Stimulated activated CD4-positive, alpha-beta T cell treated with anti-CD3 and anti-CD28 coated beads, Interleukin-4, amount 100 ng/mL, for 1 hour (primary cell): ENCODE measurements at places on chromosomes 13 and 19.

- peak; percentile 23 for DNase-seq
These were observed 11.9 kb upstream of the GDF15 start for GRCh38 chr19:18373892-18374629.

- no peak for DNase-seq
These were observed 169.2 kb upstream of the TSHZ3 start for GRCh38 chr19:31518216-31519020.

- no peak for DNase-seq
These were observed 1032.2 kb upstream of the SLC10A2 start for GRCh38 chr13:104098421-104098820.

DNA sequence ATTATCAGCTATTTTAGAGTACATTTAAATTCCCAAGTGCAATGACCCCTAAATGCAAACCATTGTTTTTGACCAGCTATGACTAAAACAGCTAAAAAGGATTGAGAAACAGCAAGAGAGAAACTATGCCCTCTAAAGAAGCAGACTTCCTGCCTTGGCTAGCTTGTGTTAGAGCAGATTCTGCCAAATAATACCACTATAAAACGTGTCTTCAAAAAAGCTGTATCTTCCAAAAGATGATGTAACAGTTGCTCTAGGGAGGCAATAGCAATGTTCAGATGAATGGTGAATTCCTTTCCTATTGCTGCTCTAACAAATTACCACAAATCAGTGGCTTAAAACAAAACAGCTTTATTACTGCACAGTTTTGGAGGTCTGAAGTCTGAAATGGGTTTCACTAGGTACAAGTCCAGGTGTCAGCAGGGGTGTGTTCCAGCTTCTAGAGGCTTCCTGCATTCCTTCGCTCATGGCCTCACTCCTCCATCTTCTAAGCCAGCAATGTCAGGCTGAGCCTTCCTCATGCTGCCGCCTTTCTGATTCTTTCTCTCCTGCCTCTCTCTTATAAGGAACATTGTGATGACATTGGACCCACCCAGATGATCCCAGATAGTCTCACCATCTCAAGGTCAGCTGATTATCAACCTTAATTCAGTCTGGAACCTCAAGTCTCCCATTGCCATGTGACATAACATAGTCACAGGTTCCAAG, 84.5 kb downstream of the LRRC63 start:
- DNase-seq: no peak

DNA sequence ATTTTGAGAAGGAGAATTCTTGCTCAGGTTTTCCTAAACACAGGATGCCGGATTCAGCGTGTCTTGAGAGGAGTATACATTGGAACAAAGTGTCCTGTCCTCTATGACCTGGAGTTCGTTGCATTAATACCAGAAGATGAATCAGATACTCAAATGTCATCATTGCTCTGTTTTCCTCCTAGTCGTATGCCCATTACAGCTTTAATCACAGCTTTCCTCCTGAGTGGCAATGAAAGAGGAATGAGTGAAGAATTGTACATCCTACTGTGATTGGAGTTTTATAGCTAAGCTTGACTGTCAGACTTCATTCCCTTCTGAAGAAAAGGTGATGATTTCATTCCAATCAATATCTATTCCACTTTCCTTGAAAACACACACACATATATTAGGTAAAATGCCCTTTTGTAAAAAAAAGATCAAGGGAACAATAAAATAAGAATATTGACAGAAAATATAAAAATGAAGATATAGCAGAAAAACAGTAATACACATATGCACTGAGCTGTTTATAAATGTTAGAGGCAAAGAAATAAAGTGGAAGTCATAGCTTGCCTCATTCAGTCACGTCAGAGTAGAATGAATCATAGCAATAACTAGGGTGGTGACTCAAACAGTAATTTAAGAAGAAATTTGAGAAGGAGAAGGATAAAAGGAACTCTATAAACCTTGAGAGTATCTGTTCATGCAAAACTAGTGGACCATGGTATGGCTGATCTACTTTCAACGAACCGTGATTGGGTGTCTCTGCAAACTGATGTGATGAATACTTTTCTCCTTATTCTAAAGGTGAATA, 501.5 kb downstream of the SUCLA2 start:
- no peak for DNase-seq

DNA sequence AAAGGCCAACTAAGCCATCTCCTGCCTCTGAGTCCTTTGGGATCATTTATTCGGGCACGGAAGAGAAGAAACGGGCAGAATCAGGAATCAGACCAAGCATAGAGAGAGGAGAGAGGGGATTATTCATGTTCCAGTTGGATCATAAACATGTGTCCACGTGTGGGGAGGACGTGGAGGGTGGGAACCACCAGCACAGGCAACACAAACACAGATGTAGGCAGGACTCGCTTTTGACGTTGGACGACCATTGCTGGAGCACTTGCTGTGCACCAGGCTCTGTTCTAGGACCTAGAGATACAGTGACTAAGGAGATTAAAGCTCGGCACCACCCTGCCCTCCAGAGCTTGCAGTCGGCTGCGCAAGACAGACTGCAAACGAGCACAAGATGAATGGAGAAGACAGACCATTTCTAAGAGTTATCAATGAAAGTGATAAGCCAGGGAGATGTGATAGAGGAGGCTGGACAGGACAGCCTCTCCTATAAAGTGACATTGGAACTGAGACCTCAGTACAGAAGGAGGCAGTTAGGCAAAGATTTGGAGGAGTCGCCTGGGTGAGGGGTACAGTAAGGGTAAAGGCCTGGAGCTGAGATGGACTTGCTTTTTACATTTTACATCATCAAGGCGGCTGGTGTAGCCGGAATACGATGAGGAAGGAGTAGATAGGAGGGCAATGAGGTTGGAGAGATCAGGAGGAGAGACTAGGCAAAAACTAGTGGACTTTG, 716 bp downstream of the SH2D3A start:
- DNase-seq: no peak

DNA sequence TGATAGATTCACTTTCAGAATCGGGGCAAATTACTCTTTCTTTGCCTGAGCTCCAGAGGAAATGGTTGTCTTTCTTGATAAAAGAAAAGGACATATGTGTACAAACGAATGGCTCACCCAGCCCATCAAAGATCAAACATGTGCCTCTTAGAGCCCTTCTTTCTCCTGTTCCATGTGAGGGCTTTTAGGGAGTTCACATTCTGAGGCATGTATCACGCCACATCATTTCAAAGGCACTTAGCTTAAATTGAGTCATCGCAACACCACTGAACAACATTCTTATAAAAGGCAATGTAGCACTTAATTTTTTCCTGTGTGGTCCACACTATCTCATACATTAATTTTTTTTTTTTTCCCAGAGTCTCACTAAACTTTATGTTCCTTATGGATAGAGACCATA, 521.0 kb downstream of the SUCLA2 start:
- DNase-seq: no peak

DNA sequence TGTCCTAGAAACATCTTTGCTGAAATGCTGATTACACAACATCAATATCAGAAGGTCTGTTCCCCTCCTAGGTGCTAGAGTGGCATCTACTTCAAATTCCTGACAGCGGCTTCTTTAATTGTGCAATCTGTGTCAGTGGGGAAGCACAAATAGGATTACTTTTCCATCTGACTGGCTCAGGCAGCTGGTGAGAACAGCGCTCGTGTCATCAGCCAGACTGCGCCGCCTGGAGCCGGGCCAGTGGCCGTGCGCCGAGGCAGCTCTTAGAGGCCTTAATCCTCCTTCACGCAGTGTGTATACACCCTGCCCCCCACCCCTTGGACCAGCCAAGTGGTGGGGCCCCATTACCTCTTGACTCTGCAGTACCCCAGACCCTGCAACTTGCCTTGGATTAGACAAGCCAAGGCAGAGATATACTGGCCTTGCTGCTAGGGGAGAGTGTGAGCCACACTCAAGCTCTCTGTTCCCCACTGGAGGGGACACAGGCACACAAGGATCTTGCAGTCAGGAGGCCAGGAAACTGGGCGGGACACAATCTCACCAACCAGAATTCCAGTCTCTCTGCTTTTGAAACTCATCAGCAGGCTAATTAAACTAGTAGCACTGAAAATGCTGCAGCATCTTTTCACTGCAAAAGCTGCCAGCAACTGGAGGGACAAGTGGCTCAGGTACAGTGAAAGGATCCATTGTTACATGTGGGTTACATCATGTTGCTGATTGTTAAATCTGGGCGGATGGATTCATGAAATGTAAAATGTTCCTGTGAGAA, 48.9 kb upstream of the EPHX3 start:
- DNase-seq: no peak

GRCh38 chr19:35090506-35091214, 25.0 kb upstream of the FXYD3 start:
- DNase-seq: peak; percentile 21

DNA sequence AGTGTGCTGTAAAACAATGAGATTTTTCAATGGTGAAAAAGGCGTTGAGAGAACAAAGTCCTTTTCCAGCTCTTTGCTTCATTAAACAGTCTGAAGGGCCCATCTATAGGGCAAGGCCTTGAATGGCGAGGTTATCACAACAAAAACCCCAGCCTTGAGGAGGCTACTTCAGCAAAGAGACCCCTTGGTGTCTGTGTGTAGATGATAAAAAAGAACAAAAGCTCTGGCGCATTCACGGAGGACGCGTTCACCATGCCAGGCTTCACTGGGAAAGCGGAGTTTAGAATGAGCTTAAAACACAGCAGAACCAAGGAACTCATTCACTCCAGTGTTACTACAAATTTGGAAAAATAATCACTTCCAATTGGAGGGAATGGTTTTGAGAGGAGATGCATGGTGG, 530.0 kb upstream of the ARGLU1 start:
- no peak for DNase-seq

DNA sequence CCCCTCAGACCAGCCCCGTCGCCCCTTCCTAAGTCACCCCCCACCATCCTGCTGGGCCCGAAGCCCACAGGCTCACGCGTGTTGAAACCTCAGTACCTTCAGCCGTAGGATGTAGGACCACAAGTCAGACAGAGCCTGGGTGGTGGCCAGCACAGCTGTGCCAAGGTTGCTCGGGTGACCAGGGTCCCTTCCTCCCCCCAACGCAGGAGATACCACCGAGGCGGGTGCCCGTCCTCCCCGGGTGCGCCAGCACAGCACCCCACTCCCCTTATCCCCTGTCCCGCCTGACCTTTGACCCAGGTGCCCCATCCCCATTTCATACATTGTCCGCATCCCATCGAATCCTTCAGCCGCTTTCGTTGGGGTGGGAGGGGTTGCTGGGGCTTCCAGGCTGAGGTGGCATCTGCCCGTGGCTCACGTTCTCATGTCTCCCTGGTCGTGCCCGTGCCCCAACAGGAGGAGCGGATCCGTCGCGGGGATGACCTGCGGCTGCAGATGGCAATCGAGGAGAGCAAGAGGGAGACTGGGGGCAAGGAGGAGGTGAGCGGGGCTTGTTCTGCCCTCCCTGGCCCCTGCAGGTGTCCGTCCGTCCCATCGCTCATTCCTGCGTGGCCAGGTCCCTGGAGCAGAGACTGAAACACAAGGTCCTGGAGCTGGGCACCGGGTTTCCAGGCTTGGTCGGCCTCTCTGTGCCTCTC, 14.5 kb downstream of the EPN1 start:
- DNase-seq: no peak

DNA sequence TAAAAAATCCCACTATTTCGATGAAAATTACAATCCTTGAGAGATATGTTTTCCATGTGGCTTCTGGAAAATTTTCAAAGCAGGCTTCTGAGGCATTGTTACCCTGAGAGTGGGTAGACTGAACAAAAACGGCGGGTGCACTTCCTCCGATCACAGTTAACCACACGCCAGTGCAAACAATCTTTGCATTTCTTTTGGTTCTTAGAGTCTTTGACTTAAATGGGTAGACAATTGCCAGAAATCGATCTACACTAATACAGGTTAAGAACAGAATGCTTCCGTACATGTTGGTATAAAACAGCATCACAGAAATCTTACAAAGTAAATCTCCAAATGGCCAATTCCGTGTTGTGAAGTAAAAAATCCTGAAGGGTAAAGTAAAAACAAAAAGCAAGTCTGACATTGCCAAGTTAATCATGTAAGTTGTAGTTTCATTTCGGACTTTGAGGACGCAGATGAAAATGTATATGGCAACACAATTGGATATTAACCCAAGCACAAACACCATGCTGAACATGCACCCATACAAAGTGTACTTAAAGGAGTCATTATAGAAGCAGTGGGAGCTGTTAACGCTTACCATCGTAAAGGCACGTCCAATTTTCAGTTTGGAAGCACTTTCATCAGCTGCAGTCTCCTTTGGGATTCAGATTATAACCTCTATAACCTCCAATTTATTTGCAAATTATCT, 927 bp downstream of the LPAR6 start:
- no peak for DNase-seq

- peak; percentile 55 for DNase-seq
These were observed 39.6 kb downstream of the SHISA2 start for GRCh38 chr13:26011996-26012821.

DNA sequence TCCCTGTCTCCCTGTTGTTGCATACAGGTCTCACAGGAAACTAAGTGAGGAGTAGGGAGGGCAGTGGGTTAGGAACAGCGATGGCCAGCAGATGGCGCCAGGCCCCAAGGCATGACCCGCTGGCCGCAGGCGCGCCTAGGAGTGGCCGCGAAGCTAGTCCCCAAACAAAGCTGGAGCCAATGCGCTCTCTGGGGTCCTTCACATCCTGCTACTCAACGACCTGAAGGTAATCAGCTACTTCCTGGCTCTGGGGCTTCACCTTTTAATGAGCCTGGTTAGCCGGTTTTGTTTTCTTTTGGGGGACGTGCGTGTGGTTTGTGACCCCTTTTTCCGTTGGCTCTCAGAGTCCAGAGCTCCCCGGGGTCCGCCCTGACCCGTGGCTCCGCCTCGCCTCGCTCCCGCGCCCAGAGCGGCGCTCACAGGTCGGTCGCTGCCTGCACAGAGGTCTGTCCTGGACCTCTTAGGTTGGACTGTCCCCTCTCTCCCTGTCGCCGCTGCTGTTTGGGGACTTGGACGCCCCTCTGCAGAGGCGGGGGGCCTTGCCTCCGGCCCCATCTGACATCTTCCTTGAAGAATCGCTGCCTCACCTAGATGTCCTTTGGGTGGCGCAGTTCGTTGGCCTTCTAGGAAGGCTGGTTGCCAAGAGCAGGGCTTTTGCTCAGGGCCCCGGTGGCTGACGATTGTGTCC, 62.2 kb upstream of the GTF3A start:
- peak; percentile 81 for DNase-seq

DNA sequence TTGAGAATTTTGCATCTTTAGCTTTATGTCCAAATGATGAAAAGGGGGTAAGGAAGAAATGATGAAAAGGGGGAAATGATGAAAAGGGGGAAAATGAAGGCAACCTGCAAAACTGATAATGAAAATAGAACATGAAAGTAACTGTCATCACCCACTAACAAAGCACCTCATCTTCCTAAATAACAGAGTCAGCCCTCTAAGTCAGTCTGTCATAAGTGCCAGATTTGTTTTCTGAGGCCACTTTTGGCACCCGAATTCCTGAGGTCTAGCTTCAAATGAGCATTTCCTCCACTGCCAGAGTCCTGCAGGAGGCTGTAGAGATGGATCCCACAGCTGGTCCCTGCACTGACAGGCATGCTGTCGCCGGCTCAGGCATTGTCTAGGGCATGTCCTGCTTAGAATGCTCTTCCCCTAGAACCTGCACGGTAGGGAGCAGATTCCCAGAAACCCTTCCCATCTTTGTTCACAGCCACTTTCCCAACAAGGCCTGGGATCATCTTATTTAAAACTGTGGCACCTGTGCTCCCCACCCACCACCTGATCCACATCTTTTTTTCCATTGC, 25.3 kb downstream of the RAP2A start:
- no peak for DNase-seq

- no peak for DNase-seq
These were observed 6.1 kb upstream of the SERPINE3 start for GRCh38 chr13:51333421-51333820.
